WERI-Rb-1 (cell line): ENCODE measurements at places on chromosomes 3 and 15.
A peak's percentile ranks its signal among the peaks of the same experiment; 100 is the strongest.

GRCh38 chr3:96753124-96753523 is 61.3 kb upstream of the EPHA6 start:
- no peak for DNase-seq

GRCh38 chr3:37934631-37935289 is 55.8 kb upstream of the VILL start:
- no peak for DNase-seq

GRCh38 chr3:45226206-45226915 is at the start of gene TMEM158:
TMEM158 (minus strand) TSS chr3:45226287; CDS start chr3:45226027, 260 bp downstream.
- peak; percentile 85 for DNase-seq

- DNase-seq = no peak
Observed at GRCh38 chr15:50883903-50884302, 24.6 kb upstream of the AP4E1 start.

DNA sequence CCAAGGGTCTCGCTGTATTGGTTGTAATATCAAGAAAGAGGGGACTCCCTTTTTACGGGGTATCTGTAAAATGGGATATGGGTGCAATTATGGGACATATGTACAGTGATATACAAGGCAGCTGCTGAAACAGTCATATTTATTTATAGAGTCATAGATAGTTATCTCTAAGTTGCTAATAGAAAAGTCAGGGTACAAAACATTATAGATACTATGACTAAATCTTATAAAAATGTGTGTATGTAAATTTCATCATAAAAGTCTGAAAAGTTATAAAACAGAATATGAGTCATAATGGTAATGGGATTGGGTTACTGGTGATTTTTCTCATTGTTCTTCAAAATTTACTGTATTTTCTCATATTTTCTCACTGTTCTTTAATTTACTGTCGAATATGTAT is 344.9 kb upstream of the SLCO3A1 start:
- no peak for DNase-seq
